ENCODE measurements at places on chromosomes 7 and 10. TPM values are rescaled to one million over a fixed set of nuclear protein-coding genes. Genes with fewer than 3 reads are reported as not detected.

The INHBA gene
- 1.0 TPM for total RNA-seq

The PNLIPRP1 gene
- total RNA-seq = 0.68 TPM

The OR2A1 gene
- not detected for total RNA-seq

The SPDYE11 gene
- total RNA-seq = not detected

The SPDYE3 gene
- total RNA-seq = not detected

The NET1 gene
- total RNA-seq = 100 TPM

The FKBP6 gene
- total RNA-seq = 0.09 TPM

DNA sequence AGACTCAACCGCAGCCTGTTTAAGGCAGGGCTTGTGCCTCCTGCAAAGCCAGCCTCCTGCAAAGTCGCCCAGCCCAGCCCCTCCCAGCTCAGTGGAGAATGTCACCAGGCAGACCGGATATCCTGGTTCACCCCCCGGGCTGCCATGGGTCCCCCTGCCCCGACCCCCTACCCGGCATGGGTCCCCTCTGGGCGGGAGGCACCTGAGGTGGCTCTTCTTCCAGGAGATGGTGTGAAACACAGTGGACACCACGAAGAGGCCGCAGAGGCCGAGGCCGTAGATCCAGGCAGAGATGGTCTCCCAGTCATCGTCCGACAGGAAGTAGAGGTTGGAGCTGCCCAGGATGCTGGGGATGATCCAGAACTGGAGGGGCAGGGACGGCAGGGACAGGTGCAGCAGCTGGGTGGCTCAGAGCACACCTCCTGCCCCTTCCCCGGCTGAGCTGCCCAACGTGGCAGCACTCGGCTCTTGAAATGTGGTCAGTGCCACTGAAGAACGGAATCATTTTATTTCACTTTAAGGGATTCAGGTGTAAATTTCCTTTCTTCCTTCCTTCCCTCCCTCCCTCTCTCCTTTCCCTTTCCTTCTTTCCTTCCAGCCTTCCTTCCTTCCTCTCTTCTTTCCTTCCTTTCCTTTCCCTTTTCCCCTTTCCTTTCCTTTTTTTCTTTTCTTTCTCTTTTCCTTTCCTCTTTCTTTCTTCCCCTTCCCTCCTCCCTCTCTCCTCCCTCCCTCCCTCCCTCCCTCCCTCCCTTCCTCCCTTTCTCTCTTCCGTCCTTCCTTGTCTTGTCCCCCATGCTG is 36.7 kb upstream of the RADIL start:
- DNase-seq = no peak

- DNase-seq = no peak
Measured at GRCh38 chr10:131905603-131906268, 4.9 kb downstream of the PPP2R2D start.

GRCh38 chr10:44939691-44940401 is 19.8 kb upstream of the RASSF4 start:
- no peak for DNase-seq

- DNase-seq = no peak
Measured at GRCh38 chr7:32256376-32256775, 186.2 kb upstream of the PDE1C start.

GRCh38 chr7:76236224-76236623 is 34.5 kb downstream of the SRRM3 start:
- no peak for DNase-seq

GRCh38 chr7:132655131-132655727 is 79.0 kb upstream of the PLXNA4 start:
- DNase-seq = peak; percentile 15

DNA sequence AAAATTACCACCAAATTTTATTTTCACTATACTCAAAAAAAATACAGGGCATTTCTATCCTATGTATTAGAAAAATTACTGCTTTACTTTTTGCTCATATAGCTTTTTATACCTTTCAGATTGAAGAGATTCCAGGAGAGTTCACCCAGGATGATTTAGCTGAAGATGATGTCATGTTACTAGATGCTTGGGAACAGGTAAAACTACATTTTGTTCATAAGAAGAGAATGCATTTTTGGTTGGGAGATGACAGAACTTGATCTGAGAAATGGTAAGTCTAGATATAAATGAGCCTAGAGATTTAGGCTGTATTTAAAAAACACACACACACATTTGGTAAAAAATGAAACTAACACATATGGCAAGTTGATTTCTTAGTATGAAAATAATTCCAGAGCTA is 38.1 kb upstream of the ARL4A start:
- DNase-seq = no peak

DNA sequence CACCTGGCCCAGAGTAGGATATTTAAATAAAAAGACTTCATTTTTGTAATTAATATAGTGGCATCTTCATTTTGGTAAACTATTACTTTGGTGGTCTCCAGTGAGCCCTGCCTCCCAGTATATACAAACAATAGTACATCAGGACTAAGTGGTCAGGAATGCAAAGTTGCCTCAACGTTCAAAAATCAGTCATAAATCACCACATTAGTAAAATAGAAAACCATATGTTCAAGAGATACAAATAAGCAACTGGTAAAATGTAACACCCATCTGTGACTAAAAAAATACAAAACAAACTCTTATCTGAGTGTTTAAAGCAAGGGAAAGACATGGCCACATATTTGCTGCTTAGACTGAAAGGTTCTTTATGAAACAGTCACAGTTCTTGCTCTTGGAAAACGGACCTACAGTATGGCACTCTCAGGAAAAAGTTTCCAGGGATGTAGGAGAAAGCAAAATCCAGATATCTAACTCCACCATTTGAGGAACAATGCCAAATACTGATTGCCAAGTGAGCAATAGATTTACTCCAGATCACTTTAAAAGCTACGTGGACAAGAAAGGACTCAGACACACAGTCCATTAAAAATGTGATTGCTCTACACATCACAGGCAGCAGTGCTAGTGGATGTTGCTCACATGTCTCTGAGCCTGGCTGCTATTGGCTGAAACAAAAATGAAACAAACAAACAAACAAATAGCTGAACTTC is 15.1 kb upstream of the RHOBTB1 start:
- DNase-seq = no peak

- no peak for DNase-seq
Measured at GRCh38 chr7:99096124-99096887, 47.6 kb downstream of the SMURF1 start.

- no peak for DNase-seq
Measured at GRCh38 chr10:96910488-96911395, 78.6 kb downstream of the LCOR start.

DNA sequence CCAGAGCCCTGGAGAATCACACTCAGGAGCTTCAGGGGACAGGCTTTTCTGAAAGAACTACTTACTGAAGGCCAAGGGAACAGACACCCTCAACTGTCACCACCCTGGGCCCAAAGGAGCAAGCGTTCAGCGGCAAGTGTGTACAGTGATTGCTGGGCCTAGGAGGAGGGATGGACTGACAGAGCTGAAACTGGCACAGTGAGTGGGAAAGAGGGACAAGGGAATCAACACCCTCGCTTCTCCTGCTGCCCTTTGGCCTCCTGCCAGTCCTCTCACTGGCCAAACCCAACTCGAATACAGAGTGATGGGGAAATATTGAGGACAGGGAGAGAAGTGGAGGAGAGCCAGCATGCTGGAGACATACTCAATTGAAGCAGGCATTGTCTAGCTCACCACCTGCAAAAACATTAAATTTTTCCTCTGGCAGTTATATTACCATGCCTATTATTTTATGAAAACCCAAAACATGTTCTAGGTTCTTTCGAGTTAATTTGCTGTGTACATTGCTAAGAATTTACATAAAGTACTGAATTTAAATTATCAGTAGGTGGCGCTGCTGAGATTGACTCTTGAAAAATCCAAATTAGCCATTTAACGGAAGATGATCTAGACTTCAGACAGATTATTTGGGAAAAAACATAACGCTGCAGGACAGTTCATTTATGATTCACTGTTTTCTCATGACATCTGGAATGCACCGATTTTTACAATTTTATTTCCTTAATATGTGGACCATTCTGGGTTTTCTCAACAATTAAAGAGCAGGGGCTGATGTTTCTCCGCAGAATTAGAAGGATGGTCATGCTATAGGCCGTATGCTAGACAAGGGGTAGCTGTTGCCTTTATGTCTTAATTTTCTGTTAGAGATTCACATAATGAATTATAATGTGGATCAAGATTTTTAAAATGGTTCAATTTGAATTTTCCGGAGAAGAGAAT is 14.7 kb upstream of the TMEM236 start:
- DNase-seq = no peak

DNA sequence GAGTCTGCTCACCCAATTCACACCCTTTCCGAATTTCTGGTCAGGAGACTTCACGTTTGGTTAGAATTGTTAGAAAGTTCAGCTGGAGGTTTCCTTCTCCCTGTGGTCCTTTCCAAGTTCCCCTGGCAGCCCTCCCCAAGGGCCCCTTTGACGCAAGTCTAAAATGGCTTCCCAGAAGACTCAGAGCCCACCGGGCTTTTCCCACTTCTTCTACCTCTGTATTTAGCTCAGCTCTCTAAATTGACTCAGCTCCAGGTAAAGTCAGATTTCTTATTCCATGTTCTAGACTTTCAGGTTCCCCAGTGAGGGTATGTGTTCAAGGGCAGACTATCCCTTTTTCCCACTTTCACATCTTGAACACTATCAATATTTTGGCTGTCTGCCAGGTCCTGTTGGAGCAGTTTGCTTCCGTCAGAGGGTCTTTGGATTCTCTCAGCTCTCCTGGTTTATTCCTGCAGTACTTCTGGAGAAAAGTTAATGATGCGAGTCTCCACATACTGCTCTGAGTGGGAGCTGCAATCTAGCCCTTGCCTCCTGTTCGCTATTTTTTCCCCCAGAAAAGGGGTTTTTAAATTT is 53.1 kb upstream of the ZNF273 start:
- no peak for DNase-seq

- no peak for DNase-seq
Measured at GRCh38 chr10:124903111-124903510, 38.8 kb upstream of the ZRANB1 start.

DNA sequence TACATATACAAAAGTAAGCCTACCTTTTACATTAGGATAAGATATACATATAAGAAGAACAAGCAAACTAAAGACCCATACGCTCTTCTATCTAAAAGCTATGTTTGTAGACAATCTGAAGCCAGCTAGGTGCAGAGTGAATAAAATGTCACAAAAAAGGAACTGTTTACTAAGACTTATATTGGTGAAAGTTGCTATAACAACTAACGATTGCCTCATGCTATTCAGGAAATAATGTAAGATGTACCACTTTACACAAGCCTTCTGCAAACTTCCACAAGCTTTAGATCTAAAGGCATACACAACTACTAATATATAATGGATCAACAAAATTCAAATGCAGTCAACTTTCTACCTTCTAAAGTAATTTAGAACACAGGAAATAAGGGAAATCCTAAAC is 175.1 kb downstream of the SRPK2 start:
- DNase-seq = no peak

- peak; percentile 34 for DNase-seq
Measured at GRCh38 chr7:18087687-18088078, 60.0 kb upstream of the PRPS1L1 start.

DNA sequence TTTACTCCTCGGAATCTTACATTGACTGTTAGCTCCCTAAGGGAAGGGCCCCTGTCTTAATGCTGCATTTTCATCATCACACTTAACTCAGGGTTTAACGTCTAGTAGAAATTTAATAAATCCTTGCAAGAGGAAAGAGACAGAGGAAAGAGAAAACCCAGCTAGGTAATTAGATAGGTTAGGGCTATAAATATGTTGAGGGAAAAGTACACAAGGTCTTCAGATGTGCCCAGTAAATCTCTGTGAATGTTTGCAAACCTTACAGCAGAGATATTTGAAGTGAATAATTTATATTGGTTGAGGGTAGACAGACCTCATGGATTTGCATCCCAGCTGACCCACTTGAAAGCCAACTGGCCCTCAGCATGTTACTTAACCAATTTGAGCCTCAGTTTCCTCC is 315.5 kb upstream of the NPVF start:
- DNase-seq = no peak

DNA sequence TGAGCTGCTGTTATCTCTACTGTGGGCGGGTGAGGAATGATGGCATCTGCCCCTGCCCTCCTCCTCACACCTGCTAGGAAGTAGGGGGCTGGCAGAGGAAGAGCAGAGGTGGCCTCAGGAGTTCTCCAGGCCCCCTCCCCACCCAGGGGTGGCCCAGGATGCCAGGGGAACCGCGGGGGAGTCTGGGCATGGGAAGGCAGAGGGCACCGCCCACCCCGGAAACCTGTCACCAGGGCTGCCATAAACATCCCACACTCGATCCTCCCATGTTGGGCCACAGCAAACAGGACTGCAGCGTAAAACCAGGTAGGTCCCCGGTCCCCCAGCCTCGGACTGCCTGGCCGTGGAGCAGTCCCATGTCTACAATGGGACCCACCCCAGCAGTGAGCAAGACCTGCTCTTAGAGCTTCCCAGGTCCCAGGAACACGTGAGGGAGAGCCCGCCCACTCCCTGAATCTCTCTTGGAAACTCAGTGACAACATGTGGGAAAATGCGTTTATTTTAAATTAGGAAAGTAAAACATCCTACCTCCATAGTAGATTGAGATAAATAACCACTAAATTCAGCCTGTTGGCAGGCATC is 23.4 kb downstream of the EBF3 start:
- DNase-seq = no peak

GRCh38 chr10:129525401-129525801 is 58.4 kb downstream of the MGMT start:
- DNase-seq = no peak

DNA sequence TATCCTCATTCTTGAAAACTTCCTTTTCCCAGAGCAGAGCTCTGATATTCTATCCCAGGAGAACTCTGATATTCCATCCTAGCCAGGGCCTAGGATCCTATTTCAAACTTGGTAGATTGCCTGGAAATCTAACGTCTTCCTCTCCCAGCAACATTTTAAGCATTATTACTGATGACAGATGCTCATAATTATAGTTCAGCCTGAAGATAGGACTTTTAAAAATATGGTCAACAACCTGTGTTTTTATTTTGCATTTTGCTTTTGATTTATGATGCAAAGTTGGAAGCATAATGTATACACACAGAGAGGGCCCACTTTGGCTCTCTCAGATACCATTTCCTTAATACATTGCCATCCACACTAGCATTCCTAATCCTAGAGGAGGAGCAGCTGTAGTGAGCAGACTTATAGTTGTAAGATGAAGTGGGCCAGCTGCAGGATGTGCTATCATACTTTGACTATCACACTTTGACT is 457.4 kb upstream of the TPK1 start:
- no peak for DNase-seq
